Effector CD4-positive, alpha-beta T cell (primary cell): ENCODE measurements at places on chromosomes 2 and 18.

GRCh38 chr2:105254531-105255210 is 13.1 kb downstream of the GPR45 start:
- DNase-seq, result no peak

GRCh38 chr2:224749136-224749535 is 33.0 kb upstream of the CCDC195 start:
- DNase-seq, result no peak

GRCh38 chr2:30933496-30933895 is 126.2 kb upstream of the CAPN13 start:
- DNase-seq, result no peak

DNA sequence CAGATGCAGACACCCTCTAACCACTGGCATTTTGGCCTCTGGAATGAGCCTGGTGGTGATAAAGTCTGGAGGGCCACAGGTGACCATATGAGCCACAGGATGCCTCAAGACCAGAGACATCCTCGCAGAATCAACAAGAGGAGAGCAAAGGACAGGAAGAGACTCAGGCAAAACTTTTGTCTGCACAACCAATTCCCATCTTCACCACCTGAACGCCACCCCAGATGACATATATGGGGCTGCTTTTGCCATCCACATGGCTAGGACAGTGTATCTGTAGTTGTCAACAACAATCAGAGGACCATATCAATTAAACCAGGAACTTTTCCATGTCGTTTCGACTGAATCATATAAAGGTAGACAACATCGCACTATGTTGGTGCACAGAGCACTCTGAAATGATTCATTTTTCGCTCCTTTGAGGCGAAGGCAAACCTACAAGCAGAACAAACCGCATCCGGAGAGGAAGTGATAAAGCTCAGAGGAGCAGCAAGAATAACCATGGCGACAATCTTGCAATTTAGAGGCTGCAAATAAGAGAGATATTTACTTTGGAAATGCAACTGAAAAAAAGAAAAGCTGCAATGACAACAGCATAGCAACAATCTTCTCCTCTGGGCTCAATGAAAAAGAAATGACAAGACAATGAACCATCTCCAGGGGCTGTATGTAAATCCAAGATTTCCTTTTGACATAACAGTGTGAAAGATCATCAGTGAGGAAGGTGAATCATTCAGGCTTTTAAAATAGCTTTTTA is 204.5 kb downstream of the ARL4C start:
- peak; percentile 75 for DNase-seq
